ENCODE measurements at places on chromosomes 1 and 21.

DNA sequence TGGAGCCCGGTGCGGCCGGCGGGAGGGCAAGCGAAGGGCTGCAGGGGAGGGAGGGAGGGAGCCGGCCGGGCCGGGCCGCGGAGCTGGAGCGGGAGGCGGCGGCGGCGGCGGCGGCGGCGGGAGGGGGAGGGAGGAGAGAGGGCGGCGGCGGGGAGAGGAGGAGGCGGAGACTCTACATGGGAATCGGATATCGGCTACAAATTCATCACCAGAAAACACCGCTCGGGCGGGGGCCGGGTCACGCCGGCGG is at the start of gene AKT3:
Gene AKT3, minus strand, starts transcription at position 42 of the 250 bp plus-strand sequence. CDS start 7,073 bp downstream, outside the sequence.
- DNase-seq, result peak; percentile 89

DNA sequence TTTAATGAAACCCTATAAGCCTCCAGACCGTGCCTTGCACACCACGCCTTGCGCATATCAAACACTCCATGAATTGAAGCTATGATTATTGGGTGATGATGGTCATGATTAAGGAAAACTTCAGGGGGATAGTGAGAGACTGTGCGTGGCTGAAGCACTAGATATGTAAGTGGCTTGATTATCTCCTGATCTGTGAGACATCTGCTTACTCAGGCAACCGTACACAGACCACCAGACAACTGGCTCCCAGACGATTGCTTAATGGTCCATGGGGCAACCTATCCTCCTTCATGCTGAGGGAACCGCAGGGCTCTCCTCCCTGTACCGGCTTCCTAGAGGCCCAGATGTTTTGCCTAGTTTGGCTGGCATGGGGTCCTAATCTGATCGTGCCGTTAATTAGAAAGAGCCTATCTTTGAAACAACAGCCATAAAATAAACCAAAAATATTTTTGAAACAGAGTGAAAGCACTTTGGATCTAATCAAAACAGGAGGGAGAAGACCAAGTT is 51.6 kb downstream of the IRF2BP2 start:
- peak; percentile 42 for DNase-seq

GRCh38 chr21:44057960-44058651 is 46.0 kb downstream of the TRAPPC10 start:
- DNase-seq, result peak; percentile 42

DNA sequence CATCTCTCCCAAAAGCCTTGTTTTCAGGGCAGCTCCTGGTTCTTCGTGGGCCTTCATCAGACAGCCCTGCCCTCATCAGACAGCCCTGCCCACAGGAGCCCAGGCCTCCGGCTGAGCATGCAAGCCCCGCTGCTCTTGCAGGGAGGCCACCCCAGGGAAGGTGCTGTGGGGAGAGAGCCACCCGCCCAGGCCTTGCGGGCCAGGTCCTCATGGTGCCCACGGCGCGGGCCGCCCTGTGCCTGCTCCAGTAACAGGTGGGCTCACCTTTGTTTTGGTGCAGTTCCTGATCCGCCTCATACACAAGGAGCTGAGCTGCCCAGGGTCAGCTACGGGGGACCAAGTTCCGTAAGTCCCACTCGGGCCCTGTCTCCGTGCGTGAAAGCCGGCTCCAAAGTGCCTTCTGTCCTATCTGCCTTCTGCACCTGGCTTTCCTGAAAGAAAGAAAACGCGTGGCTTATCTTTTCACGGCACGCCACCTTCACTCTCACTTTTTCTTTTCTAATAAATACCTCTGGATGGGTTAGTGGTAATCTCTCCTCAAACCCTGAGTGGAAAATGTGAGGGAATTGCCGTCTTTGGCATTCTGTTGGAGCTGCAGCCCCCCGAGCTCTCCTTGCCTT is 65.9 kb downstream of the SLC37A1 start:
- DNase-seq, result no peak

DNA sequence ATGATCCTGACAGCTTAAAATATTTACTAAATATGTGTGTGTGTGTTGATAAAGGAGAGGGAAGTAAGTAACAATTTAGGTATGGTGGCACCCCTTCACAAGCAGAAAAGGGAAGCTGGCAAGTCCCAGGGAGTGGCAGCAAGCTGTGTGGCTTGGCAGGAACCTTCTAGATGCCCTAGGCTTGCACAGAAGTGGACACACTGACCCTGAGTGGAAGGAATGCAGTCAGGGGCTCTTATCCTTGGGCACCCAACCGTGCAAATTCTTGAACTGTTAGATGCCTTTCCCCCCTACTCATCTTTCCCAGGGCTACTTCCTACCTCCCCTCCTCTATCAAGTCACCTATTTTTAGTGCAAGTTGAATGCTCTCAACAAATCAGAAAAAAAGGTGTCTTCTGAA is 18.9 kb downstream of the ACP6 start:
- DNase-seq, result no peak

- DNase-seq, result no peak
These were observed 4.3 kb upstream of the CLEC20A start for GRCh38 chr1:178500936-178501554.

DNA sequence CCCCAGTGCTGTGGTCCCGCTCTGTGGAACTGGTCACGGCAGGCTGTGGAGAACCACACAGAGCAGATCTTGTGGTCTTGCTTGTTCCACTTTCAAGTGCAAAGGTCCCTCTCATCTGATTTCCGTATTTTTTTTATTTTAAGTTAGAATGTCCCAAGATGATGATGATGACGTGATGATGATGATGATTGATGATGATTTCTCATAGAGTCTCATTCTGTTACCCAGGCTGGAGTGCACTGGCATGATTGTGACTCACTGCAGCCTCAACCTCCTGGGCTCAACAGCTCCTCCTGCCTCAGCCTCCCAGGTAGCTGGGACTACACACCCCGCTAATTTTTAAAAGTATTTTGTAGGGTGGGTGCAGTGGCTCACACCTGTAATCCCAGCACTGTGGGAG is 12.2 kb downstream of the EVA1C start:
- DNase-seq, result no peak

- DNase-seq, result peak; percentile 49
These were observed 187.1 kb downstream of the NRIP1 start for GRCh38 chr21:14877581-14878228.

- DNase-seq, result no peak
These were observed 91.8 kb upstream of the GJB5 start for GRCh38 chr1:34663031-34663430.

- DNase-seq, result no peak
These were observed 3.7 kb upstream of the FOXO6 start for GRCh38 chr1:41357451-41358101.

DNA sequence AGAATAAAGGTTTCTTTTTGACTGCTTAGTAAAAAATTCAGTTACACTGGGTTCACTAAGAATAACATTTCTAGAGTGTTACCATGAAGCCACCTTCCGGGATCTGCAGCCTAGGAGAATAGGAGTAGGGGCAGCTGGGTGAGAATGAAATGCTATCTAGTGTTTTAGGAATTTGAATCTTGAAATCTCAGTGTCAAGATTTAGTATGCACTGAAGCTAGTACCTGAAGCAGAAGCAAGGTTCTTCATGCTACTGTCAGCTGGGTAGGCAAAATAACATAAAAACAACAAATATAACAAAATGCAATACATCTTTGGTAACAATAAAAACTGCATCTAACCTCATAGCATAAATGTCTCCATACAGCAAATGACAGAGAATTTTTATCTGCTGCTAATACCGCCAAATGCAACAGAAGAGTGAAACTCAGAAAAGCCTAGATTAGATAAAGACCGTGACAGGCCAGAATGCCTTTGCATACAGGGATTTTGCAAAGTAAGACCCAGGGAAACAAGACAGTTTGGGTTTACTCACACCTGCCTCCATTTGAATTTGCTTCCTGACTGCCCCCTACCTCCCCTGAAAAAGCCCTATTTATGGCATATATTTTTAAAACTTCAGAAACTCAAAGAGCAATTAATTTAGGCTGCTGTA is 58.2 kb downstream of the GADD45A start:
- no peak for DNase-seq

- DNase-seq, result peak; percentile 84
These were observed 1.1 kb upstream of the ESPN start for GRCh38 chr1:6423321-6423999.

DNA sequence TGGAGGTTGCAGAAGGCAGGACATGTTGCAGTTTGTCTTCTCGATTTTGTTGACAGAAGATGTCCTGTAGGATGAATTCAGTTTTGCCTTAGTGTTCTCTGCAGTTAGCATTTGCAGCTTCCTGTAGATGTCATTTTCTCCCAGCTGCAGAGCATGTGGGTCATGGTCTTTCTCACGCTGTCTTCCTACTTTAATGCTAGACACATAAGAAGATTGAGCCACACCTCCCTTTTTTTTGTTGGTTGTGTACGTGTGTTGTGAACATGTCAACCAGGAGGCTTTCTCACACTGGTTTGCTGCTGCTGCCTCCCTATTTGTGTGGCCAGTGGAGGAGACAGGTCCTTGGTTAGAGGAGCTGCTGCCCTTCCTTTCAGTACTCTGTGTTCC is 110.7 kb downstream of the VPS13D start:
- DNase-seq, result no peak

DNA sequence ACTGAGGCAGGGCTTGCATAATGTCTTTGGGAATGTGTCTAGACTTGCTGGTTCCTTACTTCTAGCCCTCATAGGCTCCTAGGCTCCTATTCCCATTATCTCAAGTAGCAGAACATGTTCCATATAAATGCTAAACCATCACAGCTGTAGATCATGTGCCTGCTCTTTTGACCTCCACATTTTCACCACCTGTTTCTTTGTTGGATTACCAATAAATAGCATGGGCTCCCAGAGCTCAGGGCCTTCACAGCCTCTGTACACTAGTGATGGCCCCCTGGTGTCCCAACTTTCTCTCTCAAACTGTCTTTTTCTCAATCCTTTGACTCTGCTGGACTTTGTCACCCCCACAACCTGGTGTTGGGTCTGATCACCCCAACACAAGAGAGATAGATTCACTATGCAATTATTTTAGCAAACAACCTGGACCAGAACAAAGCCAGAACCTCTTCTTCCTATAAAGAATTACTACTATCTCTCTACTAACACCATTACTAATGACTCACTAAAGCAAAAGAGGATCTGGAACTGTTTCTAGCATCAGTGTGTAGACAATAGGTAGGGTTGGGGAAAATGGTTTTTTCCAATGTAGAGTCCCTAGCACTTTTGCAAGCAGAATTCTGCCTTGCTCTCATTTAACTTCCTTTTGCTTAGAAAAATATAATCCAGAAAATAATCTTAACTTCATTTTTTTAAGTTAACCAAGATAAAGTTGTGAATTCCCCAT is 51.7 kb downstream of the WLS start:
- DNase-seq, result no peak

DNA sequence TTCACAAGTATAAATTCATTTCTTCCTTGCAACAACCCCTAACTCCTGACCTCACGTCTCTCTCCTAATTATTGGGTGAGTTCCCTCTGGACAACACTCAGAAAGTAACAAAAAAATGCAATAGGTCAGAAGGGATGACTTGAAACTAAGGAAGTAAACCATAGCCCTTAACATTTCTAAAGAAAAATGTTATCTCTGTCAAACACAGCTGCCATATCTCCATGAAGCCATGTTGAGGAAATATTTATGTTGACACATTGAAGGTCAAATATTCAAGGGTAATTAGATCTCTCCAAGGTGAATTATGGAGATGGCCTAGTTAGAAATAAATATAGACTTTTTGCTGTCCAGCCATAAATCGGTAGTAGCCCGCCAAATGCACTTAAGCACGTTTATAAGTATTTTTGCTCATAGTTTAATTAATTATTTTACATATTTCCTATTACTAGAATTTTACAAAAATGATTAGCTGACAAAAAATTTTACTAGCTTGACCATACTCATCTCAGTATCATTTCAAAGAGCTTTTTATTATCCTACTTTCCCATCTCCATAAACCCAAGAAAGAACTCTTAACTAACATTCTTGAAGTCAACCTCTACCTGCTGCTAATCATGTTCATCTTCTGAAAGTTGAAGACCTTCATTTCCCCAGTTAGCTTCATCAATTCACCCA is 160.1 kb upstream of the PKN2 start:
- DNase-seq, result no peak

DNA sequence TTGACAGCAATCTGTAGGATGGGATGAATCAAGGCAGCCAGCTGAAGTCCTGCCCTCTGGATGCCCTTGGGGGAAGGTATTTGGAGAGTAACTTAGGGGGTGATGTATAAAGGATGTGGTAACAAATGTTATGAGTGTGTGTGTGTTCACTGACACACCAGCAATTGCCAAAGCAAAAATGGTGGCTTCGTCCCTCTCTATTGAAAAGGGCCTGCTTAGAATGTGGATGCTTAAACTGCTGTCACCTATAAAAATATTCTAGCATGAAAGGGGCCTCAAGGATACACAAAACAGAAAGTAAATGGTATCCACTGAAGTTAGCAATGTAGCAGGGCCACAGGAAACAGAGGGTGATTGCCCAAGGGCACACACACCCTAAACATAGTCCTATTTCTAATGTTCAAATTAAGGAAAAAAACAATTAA is 15.1 kb upstream of the AIM2 start:
- peak; percentile 69 for DNase-seq

- no peak for DNase-seq
These were observed 97.8 kb downstream of the TYW3 start for GRCh38 chr1:74830766-74831165.

DNA sequence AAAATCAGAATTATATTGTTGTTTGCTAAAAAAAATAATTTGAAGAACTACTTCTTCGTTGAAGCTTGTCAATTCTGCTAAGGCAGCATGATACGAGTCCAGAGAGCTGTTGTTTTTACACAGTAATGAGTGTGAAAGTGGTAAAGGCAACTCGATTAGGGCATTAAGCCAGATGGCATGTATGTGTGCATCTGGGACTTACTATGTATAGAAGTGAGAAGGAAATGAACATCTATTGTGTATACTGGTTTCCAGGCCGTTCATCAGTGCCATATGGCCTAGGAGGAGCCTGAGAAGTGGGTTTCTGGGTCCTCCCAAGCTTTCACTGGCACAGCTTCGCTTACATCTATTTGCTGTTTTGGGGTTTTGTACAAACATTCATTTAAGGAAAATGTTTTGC is 5.7 kb downstream of the CTPS1 start:
- no peak for DNase-seq

DNA sequence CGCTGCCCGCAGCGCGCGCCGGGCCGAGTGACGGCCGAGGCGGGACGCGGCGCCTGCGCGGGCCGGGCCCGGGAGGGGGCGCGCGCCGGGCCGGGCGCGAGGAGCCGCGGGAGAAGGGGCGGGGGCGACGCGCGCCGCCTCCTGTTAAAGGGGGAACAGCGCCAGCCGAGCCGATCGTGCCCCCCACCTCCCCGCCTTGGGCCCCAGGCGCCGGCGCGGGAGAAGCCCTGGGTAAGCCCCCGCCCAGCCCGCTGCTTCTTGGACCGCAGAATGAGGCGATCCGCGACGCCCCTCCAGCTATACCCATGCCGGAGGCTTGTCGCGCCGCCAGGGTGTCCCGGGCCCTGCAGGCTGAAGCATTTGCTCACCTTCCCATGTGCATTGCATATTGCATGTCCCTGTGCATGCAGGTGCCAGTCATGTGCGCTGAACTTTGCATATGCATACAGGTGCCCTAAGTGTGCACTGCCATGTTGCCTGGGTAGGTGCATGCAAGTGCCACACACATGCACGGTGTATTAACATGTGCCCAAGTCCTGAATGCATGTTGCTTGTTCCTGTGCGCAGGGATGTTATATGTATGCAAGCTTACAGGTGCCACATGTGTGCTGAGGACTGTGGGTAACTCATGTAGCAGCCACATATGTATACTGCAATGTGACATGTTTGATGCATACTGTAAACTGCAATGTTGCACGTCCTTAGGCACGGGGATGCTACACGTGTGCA is at the start of gene ADGRB2:
Gene ADGRB2, minus strand, starts transcription at position 29 of the 729 bp plus-strand sequence. CDS start 7,119 bp downstream, outside the sequence.
- peak; percentile 51 for DNase-seq

GRCh38 chr1:245298781-245299180 is 144.0 kb downstream of the KIF26B start:
- no peak for DNase-seq
